ENCODE measurements at places on chromosomes 6 and 20.

DNA sequence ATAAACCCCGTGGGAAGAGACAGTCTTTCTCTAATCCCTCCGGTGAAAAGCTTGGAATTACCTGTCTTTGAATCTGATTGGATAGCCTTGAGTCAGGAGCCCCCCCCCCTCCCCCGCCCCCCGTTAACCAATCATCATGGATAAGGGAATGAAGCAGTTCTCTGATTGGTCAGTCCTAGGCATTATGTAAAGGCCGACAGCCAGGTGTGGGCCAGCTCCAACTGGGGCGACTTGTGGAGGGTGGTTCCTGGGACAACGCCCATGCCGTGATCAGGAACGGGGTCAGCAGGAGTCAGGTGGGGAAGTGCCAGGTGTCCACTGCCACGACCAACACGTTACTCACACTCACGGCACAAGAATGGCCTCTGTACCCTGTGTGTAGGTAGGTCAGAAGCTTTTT, 406.8 kb upstream of the SULF2 start:
- ATAC-seq: no peak

- no peak for ATAC-seq
Observed at GRCh38 chr20:32110173-32110704, 725 bp downstream of the TM9SF4 start.

- ATAC-seq: no peak
Observed at GRCh38 chr6:20946890-20947289, 412.6 kb downstream of the CDKAL1 start.

- ATAC-seq: peak; percentile 67
Observed at GRCh38 chr6:135115834-135116233, 61.2 kb upstream of the HBS1L start.

- ATAC-seq: no peak
Observed at GRCh38 chr6:55014321-55015088, 159.8 kb upstream of the HCRTR2 start.

GRCh38 chr6:81979767-81980166, 227.3 kb upstream of the TENT5A start:
- no peak for ATAC-seq

DNA sequence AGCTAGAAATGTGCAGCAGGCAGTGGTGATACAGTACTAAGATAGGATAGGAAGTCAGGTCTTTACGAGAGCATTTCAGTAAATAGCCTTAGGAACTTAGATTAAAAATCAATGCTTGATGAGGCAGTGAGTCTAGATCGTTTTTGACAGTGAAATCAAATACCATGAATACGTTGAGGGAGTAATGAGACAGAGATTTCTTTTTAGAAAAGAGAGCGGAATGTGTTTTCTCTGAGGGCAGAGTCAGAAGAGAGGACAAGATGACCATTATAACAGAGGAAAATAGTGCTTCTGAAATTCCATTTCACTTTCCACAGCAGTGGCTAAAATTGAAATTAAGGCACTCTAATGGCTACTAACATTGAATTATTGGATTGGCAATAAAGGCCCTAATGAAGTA, 339.6 kb downstream of the UTRN start:
- no peak for ATAC-seq

DNA sequence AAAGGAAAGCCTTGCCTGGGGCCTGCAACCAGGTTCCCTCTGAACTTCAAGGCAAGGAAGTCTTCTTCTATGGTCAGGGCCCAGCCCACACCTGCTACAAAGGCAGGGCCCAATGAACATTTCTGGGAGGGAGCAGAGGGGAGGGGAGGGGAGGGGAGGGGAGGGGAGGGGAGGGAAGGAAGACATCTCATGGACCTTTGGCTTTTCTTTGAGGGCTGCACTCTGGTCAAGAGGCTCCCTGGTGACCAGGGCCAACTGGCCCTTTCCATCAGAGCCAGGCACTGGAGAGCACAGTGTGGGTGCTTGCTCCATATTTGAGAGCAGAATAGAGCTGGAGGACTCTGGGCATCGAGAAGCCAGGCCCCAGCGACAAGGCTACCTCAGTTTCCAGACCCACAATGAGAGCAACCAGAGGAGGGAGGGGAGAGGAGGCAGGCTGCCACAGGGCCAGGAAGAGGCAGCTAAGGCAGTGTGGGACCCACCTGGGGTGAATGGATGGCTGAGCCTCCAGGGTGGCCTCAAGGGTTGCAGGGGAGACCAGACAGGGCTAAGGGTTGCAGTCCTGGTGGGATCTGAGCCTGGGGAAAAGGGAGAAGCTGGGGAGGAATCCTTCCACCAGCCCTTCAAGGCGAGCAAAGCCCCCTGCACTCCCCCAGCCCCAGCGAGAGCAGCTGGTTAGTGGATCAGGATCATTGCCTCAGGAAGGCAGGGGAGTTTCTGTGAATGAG, 84.8 kb downstream of the MRPL14 start:
- no peak for ATAC-seq

DNA sequence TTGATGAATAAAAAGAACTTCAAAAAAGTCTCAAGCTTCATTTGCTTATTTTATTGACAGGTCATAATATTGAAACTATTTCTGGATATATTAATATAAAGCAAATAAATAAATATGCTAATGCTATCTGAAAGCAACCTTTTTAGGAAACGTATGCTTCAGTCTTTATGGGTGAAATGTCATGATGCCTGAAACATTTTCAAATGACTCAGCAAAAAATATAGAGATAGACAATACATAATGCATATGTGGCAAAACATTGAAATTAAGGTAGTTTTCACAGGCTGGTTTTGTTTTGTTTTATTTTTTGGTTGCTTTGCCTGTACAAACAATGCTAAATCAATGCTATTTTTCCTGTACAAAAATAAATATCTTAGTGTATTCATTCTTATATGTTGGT, 194.4 kb upstream of the PLCB4 start:
- no peak for ATAC-seq

DNA sequence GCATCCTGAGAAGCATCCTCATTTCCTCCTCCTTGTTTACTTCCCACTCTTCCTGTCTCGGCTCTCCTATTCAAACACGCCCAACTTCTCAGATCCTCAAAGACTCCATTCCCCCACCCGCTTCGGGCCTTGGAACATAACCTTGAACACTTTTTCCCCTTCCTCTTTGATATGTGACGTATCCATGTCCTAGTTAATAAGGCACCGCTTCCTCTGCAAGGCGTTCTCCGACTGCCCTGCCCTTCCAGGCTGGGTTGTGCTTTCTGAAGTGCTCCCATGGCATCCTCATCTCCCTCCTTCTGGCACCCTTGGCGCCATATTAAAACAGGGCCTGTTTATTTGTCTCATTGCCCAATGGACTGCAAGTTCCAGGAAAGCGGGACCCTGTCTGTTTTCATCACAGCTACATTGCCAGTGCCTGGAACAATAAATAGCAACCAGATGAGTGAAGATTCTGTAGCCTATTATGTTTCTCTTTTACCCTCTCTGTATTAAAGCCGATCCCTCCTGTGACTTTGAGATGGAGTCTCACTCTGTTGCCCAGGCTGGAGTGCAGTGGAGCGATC, 115.3 kb upstream of the TRAF3IP2 start:
- ATAC-seq: no peak

- ATAC-seq: no peak
Observed at GRCh38 chr6:111971181-111971841, 82.6 kb upstream of the CCN6 start.

GRCh38 chr6:111096246-111096645, 8.9 kb downstream of the SLC16A10 start:
- ATAC-seq: peak; percentile 94

DNA sequence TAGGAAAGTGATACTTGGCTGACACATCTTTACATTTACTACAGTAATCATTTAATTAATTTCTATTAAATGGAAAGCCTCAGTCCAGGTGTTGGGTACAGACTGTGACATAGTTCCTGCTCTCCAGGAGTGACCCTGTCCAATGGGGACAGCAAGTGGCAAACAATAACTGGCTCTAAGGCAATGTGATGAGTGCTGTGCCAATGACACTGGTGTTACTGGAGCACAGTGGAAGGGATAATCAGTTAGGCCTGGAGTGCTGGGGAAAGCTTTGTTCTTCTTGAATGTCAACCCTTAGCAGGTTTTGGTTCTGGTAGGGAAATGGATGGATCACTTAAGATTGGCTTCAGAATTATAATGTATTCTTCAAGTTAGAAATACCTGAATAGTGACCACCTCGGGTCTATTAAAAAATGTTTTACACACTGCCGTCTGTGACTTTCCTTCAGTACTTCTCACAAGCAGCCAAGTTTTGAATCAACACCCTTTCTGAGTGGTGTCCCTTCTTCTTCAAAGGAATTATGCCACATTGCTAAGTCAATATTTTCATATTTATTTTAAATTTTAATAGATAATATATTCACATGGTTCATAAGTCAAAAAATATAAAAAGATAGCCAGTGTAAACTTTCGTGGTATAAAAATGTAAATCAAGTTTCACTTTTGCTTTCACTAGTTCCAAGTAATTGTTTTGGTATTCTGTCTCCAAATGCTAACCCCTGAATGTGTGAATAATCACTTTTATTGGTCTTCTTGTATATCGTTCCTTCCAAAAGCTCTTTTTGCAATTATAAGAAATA, 9.6 kb downstream of the CMTR1 start:
- ATAC-seq: peak; percentile 62

DNA sequence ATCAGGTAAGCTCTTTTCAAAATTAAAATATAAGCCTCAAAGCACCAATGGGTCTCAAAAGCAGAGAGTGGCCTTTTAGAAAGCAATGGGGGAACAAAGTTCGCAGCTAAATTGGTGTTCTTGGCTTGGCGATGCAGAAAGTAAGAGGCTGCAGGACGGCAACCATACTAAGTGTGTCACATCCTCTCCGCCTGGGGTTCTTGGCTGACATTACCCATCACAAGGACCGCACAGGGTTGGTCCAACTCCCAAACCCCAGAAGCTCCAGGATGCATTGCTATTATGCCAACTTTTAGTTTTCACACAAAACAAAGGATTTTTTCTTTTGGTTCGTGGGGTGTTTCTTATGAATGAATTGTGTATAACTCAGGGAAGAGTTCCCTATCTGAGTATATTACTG, 124.8 kb downstream of the PRKN start:
- ATAC-seq: no peak

DNA sequence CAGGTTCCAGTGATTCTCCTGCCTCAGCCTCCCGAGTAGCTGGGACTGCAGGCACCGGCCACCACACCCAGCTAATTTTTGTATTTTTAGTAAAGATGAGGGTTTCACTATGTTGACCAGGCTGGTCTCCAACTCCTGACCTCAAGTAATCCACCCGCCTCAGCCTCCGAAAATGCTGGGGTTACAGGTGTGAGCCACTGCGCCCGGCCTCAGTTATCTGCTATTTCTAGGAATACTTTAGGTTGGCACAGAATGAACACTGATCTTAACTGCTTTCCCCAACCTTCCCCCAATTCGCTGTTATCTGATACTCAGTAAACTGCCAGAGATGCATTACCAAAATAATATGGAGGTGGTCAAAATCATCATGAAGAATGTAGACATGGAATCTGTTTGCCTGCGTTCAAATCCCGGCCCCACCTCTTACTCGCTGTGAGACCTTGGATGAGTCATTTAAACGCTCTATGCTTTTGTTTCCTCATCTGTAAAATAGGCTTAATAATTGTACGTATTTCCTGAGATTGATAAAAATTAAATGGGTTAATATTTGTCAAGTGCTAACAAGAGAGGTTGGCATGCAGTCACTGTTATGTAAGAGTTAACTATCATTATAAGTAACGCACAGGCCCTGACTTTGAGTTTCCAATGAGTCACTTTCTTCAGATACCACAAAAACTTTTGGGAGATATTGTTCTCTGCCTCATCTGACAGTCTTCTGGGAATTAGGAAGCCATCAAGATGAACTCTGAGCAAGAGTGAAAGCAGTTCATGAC, 44.5 kb upstream of the NCOA3 start:
- peak; percentile 94 for ATAC-seq

- peak; percentile 69 for ATAC-seq
Observed at GRCh38 chr20:36728986-36729385, 16.9 kb downstream of the NDRG3 start.

DNA sequence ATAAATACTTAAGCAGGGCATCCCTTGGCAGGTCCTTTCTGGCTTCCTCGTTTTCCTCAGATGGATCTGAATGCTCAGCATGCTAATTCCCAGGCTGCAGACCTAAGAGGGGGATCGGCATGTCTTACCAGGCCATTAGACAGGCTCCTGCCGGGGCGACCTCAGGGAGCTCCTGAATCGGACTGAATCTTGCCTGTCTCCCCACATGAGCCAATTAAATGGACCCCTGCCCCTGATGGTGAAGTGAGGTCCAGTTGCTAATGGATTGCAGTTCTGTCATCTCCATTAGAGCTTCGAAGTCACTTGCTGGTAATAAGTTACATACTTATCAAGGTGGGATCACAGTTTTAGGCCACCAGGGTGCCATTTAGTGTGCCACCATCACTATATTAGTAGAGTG, 51.4 kb downstream of the NOL4L start:
- ATAC-seq: no peak

DNA sequence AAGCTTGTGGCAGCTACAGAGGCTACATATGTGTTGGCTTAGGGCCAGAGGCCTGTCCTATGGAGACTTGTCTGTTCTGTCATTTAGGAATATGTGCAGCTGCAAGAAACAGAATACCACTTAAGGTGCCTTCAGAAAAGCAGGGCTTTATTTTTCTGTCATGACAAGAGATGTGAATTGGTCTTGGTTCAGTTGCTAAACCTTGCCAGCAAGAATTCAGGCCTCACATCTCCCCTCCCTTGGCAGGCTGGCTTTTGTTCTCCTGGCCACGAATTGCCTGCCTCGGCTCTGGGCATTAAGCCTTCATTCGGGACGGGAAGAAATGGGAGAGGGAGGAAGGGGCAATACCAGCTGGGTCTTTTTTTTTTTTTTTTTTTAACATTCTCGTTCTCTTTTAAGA, 82.4 kb upstream of the TGM3 start:
- ATAC-seq: no peak

All from activated CD4-positive, CD25-positive, alpha-beta regulatory T cell treated with anti-CD3 and anti-CD28 coated beads, Interleukin-2, amount 50 U/mL, for 24 hours (primary cell).